Spinal cord (tissue), 10 donors: ENCODE measurements at places on chromosomes 6 and 20.

- no peaks in the 10 kb centered on the region for H3K4me1 ChIP-seq
- no peaks in the 10 kb centered on the region for H3K27me3 ChIP-seq
- no peaks in the 10 kb centered on the region for H3K36me3 ChIP-seq
- no peak for DNase-seq
- H3K4me3 ChIP-seq, result no peak overlapping the region
Observed at GRCh38 chr6:103456652-103457051, 1403.1 kb downstream of the HACE1 start.

DNA sequence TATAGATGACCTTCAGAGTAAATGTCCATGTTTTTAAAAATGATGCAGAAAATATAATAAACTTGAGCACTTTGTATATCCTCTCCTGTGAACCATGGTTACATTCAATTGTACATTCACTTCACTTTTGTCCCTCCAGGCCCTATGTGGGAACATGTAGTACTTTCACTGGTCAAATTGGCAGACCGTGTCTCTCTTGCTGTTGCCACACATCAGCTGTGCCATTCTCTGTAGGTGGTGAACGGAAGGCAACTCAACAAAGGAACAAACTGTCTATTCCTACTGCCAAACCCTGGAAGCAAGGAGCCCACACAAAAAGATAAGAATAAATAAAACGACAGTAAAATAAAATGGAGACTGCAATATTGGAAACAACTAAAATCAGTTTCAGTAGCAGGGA is 2.0 kb downstream of the ROS1 start:
- no peak overlapping the region for H3K4me3 ChIP-seq
- no peaks in the 10 kb centered on the region for H3K4me1 ChIP-seq
- H3K27me3 ChIP-seq, result no peaks in the 10 kb centered on the region
- DNase-seq, result no peak
- no peaks in the 10 kb centered on the region for H3K36me3 ChIP-seq

- no peak overlapping the region for H3K4me3 ChIP-seq
- no peak overlapping the region for H3K27ac ChIP-seq
- DNase-seq, result no peak
- no peaks in the 10 kb centered on the region for H3K27me3 ChIP-seq
- no peaks in the 10 kb centered on the region for H3K4me1 ChIP-seq
Observed at GRCh38 chr6:75727206-75727605, 21.8 kb upstream of the MYO6 start.

GRCh38 chr20:50278684-50279531 is 88.3 kb downstream of the CEBPB start:
- no peak for DNase-seq
- no peak overlapping the region for H3K4me3 ChIP-seq
- no peak overlapping the region for H3K27ac ChIP-seq
- no peaks in the 10 kb centered on the region for H3K27me3 ChIP-seq

GRCh38 chr20:15220778-15221565 is 883.6 kb upstream of the FLRT3 start:
- no peak for DNase-seq
- H3K27me3 ChIP-seq, result no peaks in the 10 kb centered on the region
- no peaks in the 10 kb centered on the region for H3K4me1 ChIP-seq
- no peak overlapping the region for H3K4me3 ChIP-seq
- no peaks in the 10 kb centered on the region for H3K36me3 ChIP-seq
- peak overlapping the region; percentile 38 for H3K27ac ChIP-seq

DNA sequence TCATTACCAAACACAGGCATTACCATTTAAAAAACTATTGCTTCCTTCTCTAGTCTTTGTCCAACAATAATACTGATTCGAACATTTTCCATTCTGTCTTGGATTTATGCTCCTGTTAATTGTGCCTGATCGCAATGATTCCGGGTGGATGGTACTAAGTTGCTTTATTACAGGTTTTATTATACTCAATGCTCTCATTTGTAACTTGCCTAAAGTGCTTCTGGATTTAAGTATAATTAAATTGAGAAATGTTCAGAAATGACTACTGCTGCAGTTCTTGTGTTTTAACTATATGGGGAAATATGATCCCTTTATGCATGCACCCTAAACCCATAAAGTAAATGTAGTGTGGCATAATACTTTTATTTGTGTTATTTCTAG is 7.2 kb downstream of the TFAP2A start:
- no peak overlapping the region for H3K4me3 ChIP-seq
- H3K27me3 ChIP-seq, result peaks cover 85% of the 10 kb centered on the region
- no peak overlapping the region for H3K27ac ChIP-seq
- peaks cover 28% of the 10 kb centered on the region for H3K4me1 ChIP-seq
- no peak for DNase-seq

- H3K27ac ChIP-seq, result peak overlapping the region; percentile 69
- H3K4me1 ChIP-seq, result peaks cover 18% of the 10 kb centered on the region
- no peaks in the 10 kb centered on the region for H3K27me3 ChIP-seq
- DNase-seq, result no peak
Observed at GRCh38 chr6:161891542-161891941, 617.7 kb upstream of the AGPAT4 start.

- H3K27me3 ChIP-seq, result peaks cover 3% of the 10 kb centered on the region
- H3K4me1 ChIP-seq, result no peaks in the 10 kb centered on the region
- no peak overlapping the region for H3K27ac ChIP-seq
- no peak overlapping the region for H3K4me3 ChIP-seq
Observed at GRCh38 chr20:21623074-21623780, 82.2 kb upstream of the PAX1 start.

DNA sequence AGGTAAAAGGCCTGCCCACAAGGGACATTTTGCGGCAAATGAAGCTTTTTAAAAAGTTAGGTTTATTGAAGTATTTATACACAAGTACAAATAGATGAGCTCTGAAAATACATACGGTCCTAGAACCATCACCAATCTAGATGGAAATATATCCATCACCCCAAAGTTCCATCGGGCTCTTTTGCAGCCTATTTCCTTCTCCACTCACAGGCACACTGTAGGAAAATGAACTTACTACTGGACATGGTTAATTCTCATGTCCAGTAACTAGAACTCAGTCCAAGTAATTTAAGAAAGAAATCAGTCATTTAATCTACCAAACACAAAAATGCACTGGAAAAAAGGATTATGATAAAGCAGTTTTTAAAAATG is 6.2 kb downstream of the PCNA start:
- H3K4me1 ChIP-seq, result peaks cover 14% of the 10 kb centered on the region
- H3K4me3 ChIP-seq, result peak overlapping the region; percentile 71
- no peaks in the 10 kb centered on the region for H3K27me3 ChIP-seq
- DNase-seq, result no peak
- peak overlapping the region; percentile 87 for H3K27ac ChIP-seq
- H3K36me3 ChIP-seq, result peaks cover 19% of the 10 kb centered on the region

GRCh38 chr6:128271011-128271410 is 249.4 kb downstream of the PTPRK start:
- H3K36me3 ChIP-seq, result no peaks in the 10 kb centered on the region
- no peaks in the 10 kb centered on the region for H3K4me1 ChIP-seq
- no peak for DNase-seq
- no peaks in the 10 kb centered on the region for H3K27me3 ChIP-seq
- H3K27ac ChIP-seq, result no peak overlapping the region

- H3K4me1 ChIP-seq, result peaks cover 4% of the 10 kb centered on the region
- no peaks in the 10 kb centered on the region for H3K27me3 ChIP-seq
- no peak overlapping the region for H3K27ac ChIP-seq
- H3K36me3 ChIP-seq, result peaks cover 3% of the 10 kb centered on the region
Observed at GRCh38 chr6:118897386-118897785, 3.4 kb downstream of the ASF1A start.

GRCh38 chr6:165689699-165690098 is 26.7 kb upstream of the PDE10A start:
- DNase-seq, result no peak
- no peak overlapping the region for H3K4me3 ChIP-seq
- no peaks in the 10 kb centered on the region for H3K4me1 ChIP-seq
- H3K36me3 ChIP-seq, result no peaks in the 10 kb centered on the region
